Activated naive CD4-positive, alpha-beta T cell treated with anti-CD3 and anti-CD28 coated beads, Interleukin-2, amount 10 ng/mL, durations not matched to agents 5 hours and 36 hours (primary cell): ENCODE measurements at places on chromosomes 6 and 20. TPM values are rescaled to one million over a fixed set of nuclear protein-coding genes. Genes with fewer than 3 reads are reported as not detected.

Gene C20orf204
- total RNA-seq: 2.7 TPM

Gene ASIP
- not detected for total RNA-seq

Gene PHACTR2
- total RNA-seq: 35.1 TPM

Gene VGLL2
- not detected for total RNA-seq

Gene ADGRB3
- total RNA-seq: not detected

Gene FRS3
- 5.3 TPM for total RNA-seq

Gene GPLD1
- not detected for total RNA-seq

Gene MCUR1
- total RNA-seq: 16.3 TPM

Gene MATN4
- total RNA-seq: not detected

Gene CALHM5
- not detected for total RNA-seq

Gene GATA5
- total RNA-seq: not detected

Gene ZNF831
- total RNA-seq: 10.8 TPM

Gene OLIG3
- total RNA-seq: not detected

Gene RIPPLY2
- not detected for total RNA-seq

Gene THBS2
- total RNA-seq: not detected

Gene RIPK1
- total RNA-seq: 29.0 TPM

Gene CRIP3
- 0.29 TPM for total RNA-seq

Gene MLN
- total RNA-seq: not detected

Gene CDH22
- total RNA-seq: not detected

Gene GRM4
- not detected for total RNA-seq
